ENCODE measurements at places on chromosomes 6 and 20.
A peak's percentile ranks its signal among the peaks of the same experiment; 100 is the strongest.

- no peak for DNase-seq
These were observed 166.8 kb downstream of the DST start for GRCh38 chr6:56475736-56476457.

- peak; percentile 81 for DNase-seq
These were observed 41.7 kb downstream of the MOCS1 start for GRCh38 chr6:39892490-39893129.

DNA sequence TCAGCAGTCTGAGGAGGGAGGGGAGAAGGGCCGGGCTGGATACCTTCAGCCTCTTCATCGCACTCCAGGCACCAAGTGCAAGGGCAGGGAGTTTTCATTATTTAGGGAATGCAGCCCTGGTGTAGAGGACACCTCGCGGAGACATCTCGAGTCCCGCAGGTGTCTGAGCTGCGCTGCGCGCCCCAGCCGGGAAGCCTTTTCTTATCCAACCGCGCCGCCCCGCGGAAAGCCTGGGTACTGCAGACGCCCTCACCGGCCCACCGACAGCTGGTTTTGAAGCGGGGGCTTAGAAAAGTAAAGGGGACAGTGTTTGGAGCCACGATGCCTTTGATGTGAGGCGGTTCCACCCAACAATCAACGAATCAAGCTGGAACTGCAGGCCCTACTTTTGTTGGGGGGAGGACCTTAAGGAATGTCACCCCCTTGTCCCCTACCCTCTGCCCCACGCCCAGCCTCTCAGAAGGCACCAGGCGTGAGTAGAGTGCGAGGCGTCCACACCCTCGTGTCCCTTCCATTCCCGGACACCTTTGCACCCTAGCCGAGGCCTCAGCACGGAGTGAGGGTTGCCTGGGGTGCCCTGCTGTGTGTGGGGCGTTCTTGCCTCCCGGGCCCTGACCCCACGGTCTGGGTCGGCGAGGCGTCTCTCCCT, 8.6 kb downstream of the NKX2-2 start:
- DNase-seq, result peak; percentile 90

GRCh38 chr6:109769213-109769612, 78.1 kb downstream of the FIG4 start:
- no peak for DNase-seq

GRCh38 chr6:38876475-38876874, 161.4 kb downstream of the DNAH8 start:
- DNase-seq, result peak; percentile 3
